Cortex of kidney (tissue), 1 donor: ENCODE measurements at places on chromosomes 16 and 17.

DNA sequence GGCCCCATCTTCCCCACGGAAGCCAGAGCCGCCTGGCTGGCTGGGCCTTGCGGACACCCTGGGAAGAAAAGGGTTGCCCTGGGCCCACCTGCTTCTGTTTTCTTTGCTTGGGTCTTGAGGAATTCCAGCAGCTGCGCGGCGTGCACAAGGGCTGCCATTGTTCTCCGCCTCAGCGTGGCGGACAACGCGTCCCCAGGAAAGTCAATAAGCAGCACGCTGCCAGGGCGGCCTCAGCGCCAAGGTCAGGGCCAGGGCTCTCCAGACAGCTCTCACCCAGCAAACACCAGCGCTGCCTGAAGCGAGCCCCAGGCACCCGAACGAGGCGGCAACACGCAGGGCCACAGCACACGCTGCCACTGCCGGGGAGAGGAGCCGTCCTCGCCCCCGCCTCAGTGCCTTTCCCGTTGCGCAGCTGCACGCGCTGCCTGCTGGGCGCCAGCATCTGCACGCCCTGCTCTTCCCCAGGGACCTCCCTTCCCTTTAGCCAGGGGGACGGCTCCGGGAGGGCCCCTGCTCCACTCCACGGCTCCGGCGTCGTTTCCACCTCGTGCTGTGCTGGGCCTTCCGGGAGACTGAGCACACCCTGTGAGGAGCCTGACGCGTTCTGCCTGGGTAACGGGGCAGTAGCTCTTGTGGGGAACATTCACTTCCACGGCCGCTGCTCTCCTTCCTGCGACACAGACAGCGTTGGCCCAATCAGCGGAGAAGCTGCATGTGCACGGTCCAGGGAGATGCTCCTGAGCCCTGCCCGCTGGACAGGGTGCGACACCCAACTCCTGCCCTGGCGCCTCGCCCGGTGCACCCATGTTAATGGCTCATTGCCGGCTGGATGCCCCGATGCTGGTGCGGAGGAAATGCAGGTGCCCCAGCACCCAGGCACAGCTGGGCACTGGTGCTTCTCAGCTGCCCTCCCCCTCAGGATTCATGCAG is 57.8 kb downstream of the LMF1 start:
- DNase-seq = no peak

GRCh38 chr17:49845321-49845720 is 2.5 kb downstream of the TAC4 start:
- DNase-seq = no peak

DNA sequence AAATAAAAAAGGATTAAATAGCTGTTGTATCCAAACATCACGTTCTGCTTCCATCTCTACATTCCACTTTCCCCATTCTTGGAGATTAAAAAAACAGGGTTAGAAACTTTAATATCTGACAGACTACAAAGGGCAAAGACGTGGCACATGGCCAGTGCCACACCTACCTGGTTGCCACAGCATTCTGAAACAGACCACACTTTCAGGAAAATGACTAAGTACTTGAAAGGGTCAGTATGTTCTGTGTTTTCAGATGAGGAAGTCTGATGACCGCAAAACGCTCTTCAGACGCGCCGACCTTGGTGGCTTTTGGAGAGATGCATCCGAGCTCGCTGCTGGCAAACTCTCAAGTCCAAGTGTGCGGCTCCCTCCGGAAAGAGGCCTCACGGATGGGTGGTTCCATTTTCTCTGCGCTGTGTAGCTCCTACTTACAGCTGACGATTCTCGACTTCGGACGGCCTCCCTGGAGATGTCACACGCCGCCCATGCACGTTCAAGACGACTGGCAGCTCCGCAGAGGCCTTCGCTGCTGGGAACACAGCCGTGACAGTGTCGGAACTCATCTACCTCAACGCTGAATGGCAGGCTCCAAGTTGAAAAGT is 15.5 kb downstream of the MAP1LC3B start:
- DNase-seq = no peak

- DNase-seq = no peak
Measured at GRCh38 chr17:60355663-60356594, 36.0 kb downstream of the USP32 start.

DNA sequence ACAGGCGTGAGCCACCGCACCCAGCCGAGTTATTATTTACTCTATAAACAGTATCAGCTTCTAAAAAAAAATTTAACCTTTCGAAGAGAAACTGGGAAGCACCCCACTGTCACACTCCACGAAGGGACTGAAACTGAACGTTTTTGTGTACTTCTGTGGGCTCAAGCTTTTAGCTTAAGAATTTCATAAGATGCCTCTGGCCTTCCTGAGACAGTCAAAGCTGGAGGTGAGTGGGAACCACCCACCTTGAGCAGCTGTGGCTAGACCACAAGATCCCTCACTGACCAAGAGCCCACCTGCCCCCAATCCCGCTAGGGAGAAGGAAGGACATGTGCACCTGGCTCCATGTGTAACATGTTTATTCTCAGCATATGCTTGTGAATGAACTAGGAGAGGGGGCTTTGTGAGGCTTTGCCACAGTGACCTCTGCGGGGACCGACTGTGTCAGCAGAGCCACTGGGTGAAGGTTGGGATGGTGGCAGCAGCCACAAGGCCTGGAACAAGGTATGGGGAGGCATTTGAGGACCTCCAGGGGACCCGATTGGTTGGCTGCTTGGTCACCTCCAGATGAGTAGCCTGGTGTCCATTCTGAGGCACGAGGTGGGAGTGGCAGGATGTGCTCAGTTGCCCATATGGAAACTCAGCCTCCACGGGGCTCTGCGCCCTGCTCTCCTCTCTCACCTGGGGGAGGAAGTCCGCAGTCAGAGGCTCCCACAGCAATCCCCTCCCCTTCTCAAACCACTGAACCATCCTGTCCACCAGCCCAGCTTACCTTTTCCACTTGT is 4.8 kb downstream of the DPEP3 start:
- no peak for DNase-seq

DNA sequence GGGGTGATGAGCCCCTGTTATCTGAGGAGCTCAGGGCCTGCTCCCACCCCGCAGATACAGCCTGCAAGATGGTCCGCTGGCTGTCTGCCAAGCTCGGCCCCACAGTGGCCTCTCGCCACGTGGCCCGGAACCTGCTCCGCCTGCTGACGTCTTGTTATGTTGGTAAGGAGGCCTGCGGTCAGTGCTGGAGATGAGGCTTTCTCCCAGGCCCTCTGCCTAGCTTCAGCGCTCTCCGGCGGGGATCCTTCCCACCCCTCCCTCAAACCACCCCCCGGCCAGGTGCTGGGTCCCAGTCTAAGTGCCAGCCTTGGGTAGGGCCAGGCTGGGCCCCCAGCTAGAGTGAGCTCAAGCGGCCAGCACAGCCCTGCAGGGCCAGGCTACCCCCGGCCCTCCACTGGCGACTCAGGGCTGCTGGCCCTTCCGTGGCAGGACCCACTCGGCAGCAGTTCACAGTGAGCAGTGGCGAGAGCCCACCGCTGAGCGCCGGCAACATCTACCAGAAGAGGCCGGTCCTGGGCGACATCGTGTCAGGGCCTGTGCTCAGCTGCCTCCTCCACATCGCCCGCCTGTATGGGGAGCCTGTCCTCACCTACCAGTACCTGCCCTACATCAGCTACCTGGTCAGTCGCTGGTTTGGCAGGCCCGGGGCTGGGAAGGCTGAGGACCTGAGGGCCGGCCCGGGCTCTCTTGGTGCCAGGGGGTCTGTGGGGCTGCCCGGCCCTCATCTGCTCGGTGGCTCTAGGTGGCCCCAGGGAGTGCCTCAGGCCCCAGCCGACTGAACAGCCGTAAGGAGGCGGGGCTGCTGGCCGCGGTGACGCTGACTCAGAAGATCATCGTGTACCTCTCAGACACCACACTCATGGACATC is 6.1 kb downstream of the WDR81 start:
- no peak for DNase-seq

- no peak for DNase-seq
Measured at GRCh38 chr16:740459-740763, 386 bp downstream of the CIAO3 start.

- DNase-seq = no peak
Measured at GRCh38 chr17:7173687-7174602, 5.2 kb downstream of the ASGR1 start.

GRCh38 chr16:84942786-84943185 is 68.5 kb downstream of the ZDHHC7 start:
- no peak for DNase-seq
